ENCODE measurements at places on chromosomes 11 and 22.

- DNase-seq, result no peak
Measured at GRCh38 chr11:112593440-112593839, 332.8 kb upstream of the PLET1 start.

- no peak for DNase-seq
Measured at GRCh38 chr22:36467946-36468345, 13.5 kb downstream of the TXN2 start.

DNA sequence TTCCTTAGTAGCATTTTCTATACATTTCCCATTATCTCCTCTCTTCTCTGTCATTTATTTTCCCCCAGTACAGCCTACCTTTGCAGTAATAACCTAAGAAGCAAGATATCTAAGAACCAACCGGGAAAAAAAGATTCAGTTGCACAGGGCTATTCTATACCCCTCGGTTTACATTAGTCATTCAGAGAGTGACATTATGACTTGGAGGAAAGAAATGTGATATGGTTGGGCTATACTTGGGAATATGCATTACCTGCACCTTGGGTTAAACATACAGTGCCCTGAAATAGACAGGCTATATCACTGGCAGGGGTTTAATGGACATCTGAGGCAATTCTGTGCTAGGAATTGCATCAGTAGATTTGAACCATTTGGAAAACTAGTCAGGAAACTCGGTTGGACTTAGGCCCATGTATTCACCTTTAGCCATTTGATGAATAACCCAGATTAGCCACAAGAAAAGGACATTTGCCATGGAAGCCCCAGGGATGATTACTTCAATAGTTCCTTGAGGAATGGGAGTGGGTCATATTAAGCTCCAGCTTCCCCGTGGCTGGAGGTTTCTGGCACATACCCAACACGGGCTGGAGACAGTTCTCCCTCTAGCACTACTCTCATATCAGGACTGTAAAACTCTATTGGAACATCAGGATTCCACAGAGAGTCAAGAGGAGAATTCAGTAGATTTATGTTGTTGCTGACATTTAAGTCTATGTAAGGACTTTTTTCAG lies 973.2 kb downstream of the NTM start:
- DNase-seq, result no peak

- no peak for DNase-seq
Measured at GRCh38 chr22:48118654-48119053, 1356.2 kb downstream of the TBC1D22A start.

DNA sequence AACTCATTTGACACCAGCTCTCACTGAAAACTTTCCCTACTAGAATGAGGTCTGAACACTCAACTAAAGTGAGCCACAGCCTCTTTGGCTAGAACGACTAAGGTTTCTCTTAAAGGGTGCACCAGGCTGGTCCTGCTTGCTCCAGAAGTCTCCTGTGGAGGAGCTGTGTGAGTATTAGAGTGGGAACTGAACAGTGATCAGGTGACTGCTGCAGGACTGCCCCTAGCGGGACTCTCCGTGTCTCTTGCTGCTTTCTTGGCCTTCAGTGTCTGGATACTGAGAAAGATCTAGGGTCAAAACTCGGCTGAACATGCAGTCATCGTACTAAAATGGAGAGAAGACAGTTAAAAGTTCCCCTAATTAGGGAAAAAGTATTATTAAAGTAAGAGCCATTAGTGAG lies 34.6 kb downstream of the FAM118A start:
- DNase-seq, result no peak

- DNase-seq, result no peak
Measured at GRCh38 chr11:89184021-89184420, 6.3 kb downstream of the TYR start.

- DNase-seq, result no peak
Measured at GRCh38 chr11:61874377-61874809, 17.0 kb downstream of the FADS3 start.

DNA sequence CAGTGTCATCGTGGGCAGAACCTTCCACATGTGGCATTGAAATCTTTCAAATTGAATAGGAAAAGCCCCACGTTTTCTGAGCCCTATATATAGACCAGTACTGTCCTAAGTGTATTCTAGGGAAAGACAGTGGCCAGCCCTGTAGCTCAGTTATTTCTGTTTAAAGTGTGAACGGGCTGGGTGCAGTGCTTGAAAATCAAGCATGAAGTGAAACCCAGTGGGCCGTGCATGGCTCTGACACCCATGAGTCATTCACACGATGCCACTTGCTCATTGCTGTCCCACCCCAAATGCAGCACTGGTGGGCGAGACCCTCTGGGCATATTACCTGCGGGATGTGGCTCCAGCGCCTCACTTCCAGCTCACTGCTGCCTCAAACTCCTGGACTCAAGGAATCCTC lies 29.8 kb upstream of the CCDC188 start:
- DNase-seq, result no peak

DNA sequence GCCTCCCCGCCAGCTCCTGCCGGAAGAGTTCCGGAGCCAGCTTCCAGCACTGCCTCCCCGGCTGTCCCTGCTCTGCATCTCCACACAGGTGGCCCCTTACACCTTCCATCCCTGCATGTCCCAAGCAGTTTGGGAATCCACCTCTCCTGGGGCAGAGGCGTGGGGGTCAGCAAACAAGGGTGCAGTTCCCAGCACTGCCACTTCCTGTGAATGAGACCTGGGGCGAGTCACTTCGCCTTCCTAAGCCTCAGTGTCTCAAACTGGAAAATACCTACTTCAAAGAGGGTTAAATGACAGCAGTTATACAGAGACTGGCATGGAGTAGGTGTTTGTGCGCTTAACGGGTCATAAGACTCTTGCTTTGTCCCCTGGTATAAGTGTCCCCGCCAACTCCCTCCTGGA lies 5.2 kb downstream of the CYTH4 start:
- no peak for DNase-seq

DNA sequence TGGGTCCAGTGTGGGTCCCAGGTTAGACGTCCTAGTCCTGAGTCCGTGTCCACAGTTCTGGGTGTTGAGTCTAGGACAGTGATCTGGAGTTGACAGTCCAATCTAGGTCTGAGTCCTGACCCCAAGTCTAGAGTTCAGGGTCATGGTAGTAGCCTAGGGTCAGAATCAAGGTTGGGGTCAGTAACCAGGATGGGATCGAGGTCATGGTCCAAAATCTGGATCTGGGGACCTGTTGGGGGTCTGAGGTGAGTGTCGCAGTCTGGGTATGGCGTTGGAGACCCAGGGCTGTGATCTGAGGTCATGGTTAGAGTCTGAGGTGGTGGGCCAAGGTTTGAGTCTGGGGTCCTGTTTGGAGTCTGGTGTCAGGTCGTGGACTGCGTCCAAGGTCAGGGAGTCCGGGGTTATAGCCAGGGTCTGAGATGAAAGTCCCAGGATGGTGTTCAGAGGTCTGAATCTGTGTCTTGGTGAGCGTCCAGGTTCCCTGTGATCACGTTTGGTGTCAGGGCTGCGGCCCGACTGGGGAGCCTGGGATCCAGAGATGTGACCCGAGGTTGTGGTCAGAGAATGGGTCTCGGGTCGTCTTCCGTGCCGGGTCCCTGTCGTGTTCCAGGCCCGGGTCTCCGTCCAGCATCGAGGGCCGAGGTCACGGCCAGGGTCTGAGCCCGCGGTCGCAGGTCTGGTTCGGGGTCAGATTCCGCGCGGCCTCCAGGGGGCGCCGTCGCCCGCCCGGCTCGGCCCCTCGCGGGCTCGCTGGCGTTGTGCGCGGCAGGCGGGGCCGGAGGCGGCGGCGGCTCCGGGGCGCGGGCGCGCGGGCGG lies 432 bp upstream of the GRK2 start:
- no peak for DNase-seq

DNA sequence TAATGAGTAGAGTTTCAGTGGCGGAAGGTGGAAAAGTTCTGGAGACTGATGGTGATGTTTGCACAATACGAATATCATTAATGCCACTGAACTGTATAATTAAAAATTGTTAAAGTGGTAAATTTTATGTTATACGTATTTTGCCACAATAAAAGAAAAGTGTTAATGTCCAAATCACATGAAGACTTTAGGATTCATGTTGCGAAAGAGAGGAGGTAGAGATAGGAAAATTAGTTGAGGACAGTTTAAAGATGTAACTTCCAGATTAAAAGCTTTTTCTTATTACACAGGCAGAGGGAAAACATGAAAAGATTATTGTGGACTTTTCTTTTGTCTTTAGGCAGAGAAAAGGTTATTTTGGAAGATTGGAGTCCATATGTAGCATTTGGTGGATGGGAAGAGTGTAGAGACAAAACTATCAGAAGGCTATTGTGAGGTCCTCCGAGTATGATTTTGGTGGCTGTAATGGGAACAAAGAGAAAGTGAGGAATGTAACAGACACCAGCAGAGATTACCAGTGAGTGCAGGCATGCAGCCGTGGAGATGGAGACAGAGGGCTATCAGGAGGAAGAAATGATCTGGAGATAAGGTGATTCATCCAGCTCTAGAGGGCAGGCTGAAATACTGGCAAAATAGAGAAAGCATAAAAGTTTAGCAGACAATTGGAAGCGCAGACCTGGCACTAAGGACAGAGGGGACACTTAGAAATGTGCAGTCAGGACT lies 12.5 kb downstream of the VPS26B start:
- DNase-seq, result no peak

DNA sequence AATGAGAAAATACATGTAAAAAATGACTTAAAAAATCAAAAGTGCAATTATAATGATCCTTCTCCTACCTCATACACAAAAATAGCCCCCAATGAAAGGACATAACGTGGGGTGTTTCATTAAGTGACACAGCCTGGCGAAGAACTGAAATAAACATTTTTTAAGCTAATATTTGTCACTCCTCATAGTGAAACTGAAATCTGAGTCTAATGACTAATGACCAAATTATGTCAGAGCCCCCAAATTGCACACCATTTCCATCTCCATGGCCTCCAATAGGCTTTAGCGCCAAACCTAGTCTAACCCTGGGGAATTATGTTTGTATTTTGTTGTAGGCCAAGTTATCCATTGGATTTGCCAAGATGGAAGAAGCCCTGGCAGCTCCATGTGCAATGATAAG lies 119.1 kb downstream of the WT1 start:
- DNase-seq, result no peak

DNA sequence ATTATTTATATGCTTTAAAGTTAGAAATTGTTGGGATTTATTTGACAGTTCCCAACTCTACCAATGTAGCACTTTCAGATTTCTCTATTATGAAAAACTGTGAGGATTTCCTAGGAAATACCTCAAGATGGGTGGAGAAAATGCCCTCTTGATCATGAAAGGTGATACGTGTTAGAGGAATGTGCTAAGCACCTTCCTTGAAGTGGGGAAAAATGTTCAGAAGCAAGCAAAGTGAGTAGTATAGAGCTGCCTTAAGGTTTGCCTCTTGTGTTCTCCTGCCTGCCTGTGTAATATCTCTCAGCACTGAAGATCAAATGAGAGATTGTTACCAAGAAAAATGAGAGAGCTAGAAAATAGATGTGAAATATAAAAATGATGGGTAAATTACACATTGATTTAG lies 58.2 kb downstream of the YAP1 start:
- no peak for DNase-seq

- DNase-seq, result no peak
Measured at GRCh38 chr11:47723041-47723440, 7.9 kb upstream of the AGBL2 start.

Measured in stimulated activated CD4-positive, alpha-beta T cell treated with anti-CD3 and anti-CD28 coated beads, TNF-alpha, amount 100 ng/mL, for 1 hour (primary cell).